ENCODE measurements at places on chromosomes 4 and X.

GRCh38 chr4:73704314-73705055 lies 35.9 kb upstream of the CXCL8 start:
- DNase-seq = peak; percentile 98

GRCh38 chr4:62057031-62057430 lies 856.9 kb downstream of the ADGRL3 start:
- no peak for DNase-seq

DNA sequence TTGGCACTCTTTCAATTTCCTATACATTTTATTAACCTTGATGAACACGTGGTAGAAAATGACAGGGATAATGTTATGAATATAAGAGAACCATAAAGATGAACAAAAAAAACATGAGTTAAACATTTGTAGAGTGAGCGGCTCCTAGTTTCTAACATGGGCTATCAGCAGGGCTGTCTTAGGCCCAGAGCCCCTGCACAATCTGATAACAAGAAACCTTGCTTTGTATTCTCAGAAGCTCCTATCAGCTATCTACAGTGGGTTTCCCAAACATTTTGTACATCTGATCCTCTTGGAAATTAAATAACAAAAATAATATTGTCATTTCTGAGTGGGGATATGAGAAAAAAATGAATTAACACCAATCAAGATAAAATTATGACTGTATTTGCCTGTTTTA lies 10.6 kb upstream of the RBPJ start:
- no peak for DNase-seq

DNA sequence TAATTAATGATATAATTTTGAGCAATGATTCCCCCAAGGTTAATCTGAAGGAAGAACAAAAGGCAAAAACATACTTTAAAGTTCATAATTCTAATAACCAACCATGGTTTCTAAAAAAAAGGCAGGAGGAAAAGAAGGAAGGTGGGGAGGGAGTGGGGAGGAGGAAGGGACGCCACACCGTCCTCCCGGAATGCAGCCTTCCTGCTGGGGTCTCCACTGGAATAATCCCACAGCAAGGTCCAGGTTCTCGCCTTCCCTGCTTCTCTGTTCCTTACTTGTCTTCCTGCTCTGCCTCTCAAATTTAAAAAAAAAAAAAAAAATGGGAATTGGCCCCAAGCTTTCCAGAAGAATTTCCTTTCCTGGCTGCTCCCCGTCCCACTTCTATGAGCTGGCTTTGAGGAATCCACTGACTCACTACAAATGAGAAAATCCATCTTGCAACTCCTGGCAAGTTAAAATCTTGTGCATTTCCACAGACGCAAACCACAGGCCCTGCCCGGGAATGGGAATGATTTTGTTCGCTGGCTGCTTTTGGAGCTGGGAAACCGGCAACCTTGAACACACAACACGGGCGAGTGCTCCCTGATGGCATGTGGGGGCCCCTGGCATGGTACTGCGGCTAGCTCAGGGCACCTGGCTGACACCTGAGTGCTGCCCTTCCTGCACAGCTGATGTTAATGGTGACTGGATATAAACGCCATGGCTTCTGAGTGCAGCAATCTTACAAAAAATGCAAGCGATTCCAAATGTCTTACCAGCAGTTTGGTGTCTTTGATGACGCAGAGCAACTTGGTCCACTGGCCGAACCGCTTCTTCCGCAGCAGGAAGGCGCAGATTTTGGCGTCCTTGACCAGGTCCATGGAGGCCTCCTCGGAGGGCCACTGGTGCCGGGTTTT lies 97.0 kb downstream of the AFAP1 start:
- DNase-seq = peak; percentile 99

- DNase-seq = no peak
These were observed 12.4 kb upstream of the TDO2 start for GRCh38 chr4:155891058-155891457.

- DNase-seq = no peak
These were observed 1738.8 kb upstream of the IGFBP7 start for GRCh38 chr4:58849026-58849425.

GRCh38 chr4:143212566-143212965 lies 27.8 kb downstream of the USP38 start:
- DNase-seq = no peak

Data from EL (cell line).